ENCODE measurements at places on chromosomes 11 and 22.
A peak's percentile ranks its signal among the peaks of the same experiment; 100 is the strongest.

DNA sequence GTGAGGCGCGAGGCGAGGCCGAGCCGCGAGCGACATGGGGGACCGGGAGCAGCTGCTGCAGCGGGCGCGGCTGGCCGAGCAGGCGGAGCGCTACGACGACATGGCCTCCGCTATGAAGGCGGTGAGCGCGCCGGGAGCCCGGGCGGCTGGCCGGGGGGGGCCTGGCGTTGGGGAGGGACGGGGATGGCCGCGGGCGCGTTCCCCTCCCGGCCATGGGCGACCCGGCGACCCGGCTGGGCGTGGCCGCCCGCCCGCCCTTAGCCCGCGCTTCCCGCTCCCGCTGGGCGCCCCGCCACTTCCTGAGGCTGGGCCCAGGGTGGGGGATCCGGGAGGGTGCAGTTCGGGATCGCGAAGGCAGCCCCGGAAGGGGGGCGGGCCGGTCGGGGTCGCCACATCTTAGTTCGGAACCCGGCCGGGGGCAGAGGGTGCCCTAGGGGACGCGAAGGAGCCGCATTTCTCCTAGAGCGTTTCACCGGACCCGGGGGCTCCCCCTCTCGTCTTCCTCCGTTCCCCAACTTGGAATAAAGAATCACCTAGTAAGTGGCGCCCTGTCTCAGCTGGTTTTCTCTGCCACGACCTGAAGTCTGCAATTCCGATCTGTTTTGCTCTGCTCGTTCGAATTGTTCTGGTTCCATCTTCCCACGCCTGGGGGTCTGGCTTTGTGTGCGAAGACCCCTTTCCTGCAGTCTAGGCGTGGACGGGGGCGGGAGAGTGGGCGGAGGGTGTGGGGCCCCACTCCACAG, 536 bp downstream of the YWHAH start:
- DNase-seq = no peak

GRCh38 chr11:93407777-93408401, 77.3 kb downstream of the DEUP1 start:
- DNase-seq = no peak

DNA sequence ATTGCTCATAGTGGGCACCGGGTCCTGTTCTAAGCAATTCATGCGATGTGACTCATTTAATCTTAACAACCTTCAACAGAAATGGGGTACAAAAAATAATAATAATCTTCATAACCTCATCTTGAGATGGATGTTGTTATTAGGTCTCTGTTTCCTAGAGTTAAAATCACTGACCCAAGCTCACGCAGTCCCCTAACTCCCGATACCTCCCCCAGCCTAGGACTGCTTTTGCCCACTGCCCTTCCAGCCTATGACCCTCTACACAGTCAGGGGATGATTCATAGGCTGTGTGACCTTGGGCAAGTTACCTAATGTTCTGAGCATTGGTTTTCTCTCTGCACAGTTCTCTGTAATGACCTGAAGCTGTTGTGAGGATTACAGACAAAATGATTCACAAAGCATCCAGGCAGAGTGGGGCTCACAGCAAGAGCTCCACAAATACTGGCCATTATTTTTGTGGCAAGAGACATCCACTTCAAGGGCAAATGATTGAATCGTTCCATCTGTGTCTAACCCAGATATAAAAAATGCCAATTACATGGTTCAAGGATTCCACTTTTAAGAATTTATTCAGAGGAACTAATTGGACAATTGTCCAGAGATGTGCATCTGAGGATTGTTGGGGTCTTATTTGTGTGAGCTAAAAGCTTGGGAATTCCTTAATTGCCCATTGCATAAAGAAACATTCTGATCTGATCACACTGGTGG, 20.0 kb downstream of the MTFP1 start:
- DNase-seq = no peak

DNA sequence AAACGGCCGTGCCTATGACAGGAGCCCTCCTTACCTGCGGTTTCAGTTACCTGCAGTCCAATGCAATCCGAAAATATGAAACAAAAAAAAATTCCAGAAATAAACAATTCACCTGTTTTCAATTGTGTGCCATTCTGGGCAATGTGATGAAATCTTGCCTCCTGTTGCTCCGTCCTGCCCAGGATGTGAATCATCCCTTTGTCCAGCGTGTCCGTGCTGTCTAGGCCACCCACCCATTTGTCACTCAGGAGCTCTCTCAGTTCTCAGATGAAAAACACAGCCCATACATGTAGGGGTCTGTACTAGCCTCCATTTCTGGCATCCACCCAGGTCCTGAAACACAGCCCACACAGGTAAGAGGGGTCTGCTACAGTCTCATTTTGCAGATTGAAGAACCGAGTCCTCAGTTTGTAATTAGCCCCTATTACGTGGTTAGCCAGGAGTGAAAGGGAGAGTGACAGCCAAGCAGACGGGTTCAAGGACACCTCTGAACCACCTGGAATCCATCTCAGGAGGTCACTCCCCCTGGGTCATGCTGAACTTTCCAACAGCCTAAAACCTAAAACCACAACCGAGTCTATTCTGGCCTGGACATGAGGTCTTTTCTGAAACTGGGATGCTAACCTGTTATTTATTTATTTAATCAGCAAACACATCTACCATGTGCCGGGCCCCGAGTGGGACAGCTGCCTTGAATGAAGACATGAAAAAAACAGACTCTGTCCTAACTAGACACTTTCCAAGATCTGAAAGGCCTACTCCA, 317.2 kb downstream of the SHANK2 start:
- DNase-seq = no peak

GRCh38 chr11:19216709-19217374, 15.1 kb upstream of the CSRP3 start:
- DNase-seq = no peak

GRCh38 chr11:77884186-77884828, 63.4 kb downstream of the AAMDC start:
- DNase-seq = no peak

GRCh38 chr11:63641727-63642126, 27.5 kb upstream of the PLAAT3 start:
- no peak for DNase-seq

GRCh38 chr11:16778876-16779275, 40.4 kb downstream of the C11orf58 start:
- DNase-seq = no peak

DNA sequence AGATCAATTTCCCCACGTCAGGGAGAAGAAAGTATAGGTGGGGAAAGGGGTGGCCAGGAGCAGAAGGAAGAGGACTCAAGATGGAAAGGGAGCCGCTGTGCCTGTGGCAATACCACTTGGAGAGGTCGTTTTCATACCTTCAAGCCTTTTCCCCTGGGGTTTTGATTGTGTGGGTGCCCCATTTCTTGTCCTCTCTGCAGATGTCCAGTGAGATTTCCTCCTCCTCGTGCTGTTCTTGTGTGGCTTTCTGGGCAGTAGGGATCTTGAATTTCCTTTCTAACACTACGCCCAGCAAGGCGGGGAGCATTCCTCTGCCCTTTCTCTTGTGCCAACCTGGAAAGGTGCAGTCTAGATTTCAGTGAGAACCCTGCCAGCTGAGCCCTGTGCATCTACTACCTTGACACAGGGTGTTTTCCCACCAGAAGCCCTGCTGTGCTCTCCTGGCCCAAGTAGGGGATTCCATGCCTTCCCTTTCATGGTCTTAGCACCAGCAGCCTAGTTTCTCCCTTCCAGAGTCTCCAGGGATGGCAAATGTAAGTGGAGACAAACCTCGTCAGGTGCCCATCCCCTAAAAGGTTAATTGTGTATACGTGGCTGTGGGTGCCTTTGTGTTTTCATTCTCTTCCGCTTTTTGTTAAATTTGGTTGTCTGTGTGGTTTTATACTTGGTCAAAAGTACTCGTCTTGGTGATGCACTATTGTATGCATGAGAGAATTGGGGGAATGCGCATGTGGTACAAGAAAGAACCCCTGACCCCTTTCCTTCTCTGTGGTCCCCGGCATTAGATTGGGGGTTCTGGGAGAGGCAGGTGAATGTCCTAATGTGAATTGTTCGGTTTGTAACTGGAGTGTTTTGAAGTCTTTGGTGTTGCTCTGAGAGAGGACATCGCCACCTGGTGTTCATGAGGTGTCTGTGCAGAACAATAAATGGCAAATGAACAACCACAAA, 71.4 kb upstream of the MPEG1 start:
- peak; percentile 6 for DNase-seq

DNA sequence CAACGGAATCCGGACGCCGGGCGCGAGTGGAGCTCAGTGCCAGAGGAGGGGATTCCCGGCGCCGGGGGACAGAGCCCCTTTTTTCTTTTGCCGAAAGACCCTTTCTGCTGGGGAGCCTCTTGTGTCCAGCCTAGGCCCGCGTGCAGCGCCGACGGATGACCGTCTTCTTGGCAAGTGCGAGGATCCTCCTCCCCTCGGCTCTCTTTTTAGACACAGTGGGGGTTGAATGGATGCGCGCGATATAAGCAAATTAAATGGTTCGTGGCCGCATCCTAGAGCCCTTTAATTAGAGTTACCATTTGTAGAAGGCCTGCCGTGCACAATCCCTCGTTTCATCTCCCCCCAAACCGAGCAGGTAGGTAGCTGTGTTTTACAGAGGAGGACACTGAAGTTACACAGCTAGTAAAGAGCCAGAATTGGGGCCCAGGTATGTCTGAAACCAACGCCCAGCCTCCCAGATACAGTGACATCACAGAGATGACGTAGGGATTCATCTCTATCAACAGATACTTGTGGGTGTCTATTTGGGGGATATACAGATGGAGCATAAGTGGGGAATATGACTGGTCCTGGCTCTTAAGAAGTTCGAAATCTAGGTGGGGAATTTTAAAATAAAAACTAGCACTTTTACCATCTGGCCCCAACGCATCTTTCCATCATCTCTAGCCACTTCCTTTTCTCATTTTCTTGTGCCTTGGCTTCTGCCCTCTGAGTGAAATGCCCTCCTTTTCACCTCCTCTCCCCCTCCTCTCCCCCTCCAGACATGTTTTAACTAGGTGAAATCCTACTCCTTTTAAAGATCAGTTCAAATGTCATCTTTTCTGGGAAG, 875 bp downstream of the TCP11L1 start:
- no peak for DNase-seq

DNA sequence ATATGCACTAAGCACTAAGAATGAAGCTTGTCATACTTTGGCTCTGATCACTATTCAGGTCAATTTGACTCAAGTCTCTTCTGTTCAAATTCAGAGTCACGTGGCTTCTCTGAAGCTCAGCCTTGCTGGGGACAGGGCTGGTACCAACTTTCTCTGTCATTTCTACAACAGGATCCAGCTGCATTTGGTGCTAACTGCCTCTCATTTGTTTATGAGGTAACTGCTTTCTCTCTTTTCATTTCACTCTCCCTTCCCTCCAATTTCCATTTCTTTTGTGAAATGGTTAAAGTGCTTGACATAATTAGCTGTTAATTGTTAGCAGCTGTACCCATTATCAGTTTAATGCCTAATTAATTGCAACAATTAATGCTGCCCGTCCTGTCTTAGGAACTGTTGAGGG, 259.7 kb upstream of the PLET1 start:
- DNase-seq = no peak

- DNase-seq = no peak
These were observed 1053.8 kb downstream of the TBC1D22A start for GRCh38 chr22:47816121-47816862.

DNA sequence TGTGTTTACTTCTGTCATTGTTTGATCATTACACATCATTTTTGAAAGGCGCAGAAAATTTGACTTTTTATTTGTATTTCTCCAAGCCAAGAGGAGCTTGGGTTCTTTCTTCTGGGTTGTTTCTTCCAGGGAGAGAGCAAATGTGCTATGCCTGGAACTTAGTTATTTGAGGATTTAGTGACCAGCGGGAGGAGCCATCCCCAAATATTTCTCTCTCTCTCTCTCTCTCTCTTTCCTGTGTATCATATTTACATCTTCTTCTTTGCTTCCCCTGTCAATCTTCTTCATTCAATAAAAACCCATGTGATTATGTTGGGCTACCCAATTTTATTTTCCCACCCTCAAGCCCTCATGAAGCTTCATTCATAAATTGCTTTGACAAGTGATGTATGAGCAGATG, 534.5 kb downstream of the LRRC4C start:
- no peak for DNase-seq

DNA sequence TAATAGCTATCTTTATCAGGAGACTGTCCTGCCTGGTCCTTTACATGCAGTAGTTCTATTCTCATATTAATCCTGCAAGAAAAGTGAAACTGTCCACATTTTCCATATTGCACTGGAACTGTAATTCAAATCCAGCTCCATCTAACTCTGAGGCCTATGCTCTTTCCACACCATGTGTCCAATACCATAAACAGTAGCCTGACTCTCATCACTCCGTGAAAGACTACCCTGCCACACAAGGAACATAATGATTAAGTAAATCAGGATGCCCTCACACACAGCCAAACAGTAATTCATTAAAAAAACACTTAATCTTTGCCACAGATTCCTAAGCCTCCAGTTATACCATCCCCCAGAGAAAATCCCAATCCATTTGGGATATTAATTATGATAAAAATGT, 285.3 kb upstream of the PITPNB start:
- no peak for DNase-seq

GRCh38 chr22:27689664-27690063, 111.9 kb downstream of the MN1 start:
- DNase-seq = no peak

DNA sequence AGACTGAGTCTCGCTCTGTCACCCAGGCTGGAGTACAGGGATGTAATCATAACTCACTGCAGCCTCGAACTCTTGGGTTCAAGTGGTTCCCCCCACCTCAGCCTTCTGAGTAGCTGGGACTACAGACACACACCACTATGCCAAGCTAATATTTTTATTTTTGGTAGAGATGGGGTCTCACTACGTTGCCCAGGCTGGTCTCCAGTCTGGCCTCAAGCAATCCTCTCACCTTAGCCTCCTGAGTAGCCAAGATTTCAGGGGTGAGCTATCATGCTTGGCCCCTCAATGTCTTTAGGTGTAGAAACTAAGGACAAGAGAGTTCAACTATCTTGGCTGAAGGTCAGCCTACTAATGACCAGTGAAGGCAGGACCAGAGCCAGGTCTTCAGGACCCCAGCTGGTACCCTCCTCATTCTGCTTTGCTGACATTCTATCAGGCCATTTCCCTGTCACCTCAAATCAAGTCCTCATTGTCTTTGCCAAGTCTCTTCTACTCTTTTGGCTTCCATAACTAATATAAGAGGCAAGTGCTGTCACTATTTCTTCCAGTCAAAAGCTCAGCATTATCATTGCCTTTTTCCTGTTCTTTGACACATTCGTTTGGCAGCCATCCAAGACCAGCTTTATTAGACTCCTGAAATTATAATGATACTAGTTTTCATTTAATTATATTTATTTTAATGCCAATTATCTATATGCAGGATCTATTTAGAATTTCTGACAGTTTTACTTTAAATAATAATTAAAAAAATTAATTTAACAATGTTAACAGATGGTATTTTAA, 264.2 kb upstream of the PITPNB start:
- no peak for DNase-seq

DNA sequence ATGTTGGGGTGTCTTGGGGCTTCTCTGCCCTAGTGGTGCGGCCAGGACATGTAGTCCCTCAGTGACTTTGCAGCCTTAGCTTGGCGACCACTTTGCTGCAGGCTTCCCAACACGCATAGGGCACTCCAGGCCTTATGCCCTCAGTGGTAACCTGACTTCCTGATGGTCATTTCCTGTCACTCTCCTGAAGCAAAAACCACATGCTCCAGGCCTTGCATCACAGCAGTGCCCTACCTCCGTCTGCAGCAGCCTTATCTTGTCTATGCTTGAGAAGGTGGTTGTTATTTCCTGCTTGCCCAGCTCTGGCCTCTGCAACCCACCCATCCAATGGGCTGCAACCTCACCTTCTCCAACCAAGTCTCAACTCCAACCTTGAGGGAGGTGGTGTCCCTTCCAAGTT, 33.4 kb upstream of the PISD start:
- no peak for DNase-seq
